Stimulated activated CD4-positive, alpha-beta T cell treated with anti-CD3 and anti-CD28 coated beads, TNF-alpha, amount 100 ng/mL, for 1 hour (primary cell): ENCODE measurements at places on chromosomes 7 and 10.

DNA sequence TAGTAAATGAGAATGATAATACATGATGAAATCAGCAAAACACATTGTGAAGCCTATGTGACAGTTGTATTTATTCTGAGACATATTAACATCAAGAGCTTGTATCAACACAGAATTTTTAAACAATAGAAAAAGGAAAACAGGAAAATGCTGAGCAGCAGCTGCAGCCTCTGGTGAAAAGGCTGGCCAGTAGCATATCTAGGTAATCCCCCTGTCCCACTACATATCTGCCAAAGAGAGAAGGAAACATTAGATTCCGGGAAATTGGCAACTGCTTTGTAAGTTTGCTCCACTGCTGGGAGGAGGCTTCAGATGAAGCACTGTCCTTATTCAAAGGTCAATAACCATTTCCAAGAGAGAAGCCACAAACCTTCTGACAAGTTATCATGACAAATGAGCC, 89.4 kb downstream of the RALA start:
- no peak for DNase-seq

DNA sequence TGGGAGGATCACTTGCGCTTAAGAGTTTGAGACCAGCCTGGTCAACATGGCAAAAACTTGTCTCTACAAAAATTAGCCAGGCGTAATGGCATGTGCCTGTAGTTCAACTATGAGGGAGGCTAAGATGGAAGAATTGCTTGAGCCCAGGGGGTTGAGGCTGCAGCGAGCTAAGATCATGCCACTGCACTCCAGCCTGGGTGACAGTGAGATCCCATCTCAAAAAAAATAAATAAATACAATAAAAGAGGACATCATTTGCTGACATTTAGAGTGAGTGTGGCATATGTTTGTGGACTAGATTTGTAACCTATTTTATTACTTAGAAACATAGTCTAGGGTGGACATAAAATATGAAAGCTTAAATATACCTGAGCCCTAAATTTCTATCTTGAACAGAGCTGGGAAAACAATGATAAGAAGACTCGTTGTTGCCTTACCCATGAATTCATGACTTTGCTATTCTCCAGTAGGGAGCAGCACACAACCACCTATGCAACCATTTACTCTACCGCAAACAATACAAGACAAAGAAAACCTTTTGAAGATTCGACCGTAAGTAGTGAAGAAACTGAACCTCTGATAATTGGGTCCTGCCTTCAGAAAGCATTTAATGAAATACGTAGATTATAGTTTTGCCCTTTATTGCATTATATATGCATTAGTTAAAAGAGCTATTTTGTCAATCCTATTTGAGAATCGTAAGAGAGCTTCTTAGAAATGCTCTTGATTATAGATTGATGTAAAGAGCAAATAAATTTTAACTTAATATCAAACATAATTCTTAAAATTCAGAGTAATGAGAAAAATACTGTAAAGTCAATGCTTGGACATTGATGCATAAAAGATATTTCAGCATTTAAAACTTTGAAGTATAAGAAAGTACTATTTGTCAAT, 83.5 kb downstream of the GNAT3 start:
- no peak for DNase-seq

- no peak for DNase-seq
Observed at GRCh38 chr7:52352013-52352981, 683.1 kb upstream of the POM121L12 start.

- no peak for DNase-seq
Observed at GRCh38 chr10:93300288-93300917, 181.7 kb downstream of the MYOF start.
